Stimulated activated CD4-positive, alpha-beta T cell treated with anti-CD3 and anti-CD28 coated beads, Interleukin-1b, Interleukin-23, amount 100 ng/mL, for 4 hours (primary cell): ENCODE measurements at places on chromosomes 7 and 10.
A peak's percentile ranks its signal among the peaks of the same experiment; 100 is the strongest.

GRCh38 chr7:133776266-133776665 is 350.9 kb upstream of the LRGUK start:
- no peak for DNase-seq

DNA sequence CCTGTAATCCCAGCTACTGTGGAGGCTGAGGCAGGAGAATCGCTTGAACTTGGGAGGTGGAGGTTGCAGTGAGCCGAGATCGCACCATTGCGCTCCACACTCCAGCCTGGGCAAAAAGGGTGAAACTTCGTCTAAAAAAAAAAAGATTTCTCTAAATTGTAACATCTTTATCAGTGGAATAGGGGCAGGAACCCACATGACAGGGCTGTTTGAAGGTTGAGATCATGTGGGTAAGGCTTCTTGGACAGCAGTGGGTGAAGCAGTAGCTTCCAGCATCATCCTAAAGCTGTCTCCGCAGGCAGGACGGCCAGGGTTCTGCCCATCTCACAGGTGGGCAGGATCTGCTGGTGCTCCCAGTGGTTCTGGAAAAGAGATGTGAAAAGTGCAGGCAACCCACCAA is 37.9 kb upstream of the SEPHS1 start:
- DNase-seq = no peak

DNA sequence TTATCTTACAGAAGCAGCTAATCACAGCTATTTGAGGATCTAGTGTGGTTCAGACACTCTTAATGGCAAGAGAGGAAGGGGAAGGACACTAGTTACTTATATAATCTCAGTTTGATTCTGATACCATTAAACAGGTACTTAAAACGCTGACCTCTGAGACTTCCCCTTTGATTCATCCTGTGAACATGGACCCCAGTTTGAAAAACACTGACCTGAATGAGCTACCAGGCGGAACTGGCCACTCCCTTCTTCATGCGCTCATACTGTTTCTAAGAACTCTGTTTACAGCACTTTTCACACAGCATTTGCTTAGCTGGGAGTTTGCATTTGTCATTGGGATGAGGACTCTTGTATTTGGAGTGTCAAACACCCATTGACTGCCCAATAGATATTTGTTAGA is 45.7 kb downstream of the BEND7 start:
- no peak for DNase-seq

- DNase-seq = peak; percentile 28
Observed at GRCh38 chr10:118459642-118460193, 117.6 kb upstream of the FAM204A start.

- DNase-seq = no peak
Observed at GRCh38 chr7:135761751-135762488, 13.3 kb upstream of the FAM180A start.

GRCh38 chr10:86757113-86757972 is 924 bp downstream of the BMPR1A start:
- DNase-seq = peak; percentile 7

DNA sequence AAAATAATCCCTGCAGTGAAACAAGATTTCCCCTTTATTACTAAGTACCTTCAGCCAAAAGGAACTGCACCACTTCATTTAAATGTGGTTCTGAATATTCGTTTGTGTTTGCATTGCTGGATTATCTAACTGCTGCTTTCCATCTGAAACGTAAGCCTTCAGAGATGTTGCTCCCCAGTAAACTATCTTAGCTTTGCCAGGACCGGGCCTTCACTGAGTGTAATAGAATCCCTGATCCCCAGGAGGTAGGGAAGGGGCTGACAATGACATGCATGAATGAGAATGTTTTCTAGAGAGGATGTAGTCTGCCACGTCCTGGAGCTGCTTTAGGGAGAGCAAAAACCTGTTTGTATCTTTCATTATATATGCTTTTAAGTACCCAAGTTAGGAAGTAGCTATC is 19.5 kb upstream of the INSYN2A start:
- no peak for DNase-seq

DNA sequence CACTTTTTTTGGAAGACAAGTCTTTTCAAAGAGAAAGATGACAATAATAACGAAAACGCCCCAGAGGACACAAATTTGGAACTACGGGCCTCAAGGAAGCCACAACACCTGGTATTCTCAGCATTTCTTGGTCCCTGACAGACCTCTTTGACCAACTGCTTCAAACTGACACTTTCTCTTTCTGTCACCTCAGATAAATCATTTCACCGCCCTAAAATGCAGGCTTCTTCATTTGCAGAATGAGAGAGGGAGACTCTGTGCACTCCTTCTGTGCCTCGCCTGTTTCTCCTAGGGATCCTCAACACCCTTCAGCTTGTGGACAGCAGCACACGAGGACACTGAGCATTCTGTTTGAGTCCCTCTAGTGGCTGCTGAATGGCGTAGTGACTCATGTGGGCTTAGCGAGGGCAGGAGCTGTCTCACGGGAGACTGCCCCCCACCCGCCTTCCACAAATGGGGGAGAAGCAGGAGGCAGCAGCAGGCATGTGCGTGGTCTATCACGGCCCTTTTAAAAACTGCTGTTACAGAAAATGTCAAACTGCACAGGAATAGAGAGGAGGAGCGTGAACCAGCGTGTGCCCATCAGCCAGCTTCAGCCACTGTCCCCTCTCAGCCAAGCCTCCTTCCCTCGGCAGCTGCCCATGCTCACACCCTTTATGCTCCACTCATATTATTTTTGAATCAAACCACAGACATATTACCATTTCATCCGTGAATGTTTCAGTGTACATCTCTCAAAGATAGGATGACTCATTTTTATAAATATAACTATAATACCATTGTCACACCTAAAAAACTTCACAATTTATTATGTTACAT is 41.4 kb downstream of the GSDME start:
- DNase-seq = no peak

DNA sequence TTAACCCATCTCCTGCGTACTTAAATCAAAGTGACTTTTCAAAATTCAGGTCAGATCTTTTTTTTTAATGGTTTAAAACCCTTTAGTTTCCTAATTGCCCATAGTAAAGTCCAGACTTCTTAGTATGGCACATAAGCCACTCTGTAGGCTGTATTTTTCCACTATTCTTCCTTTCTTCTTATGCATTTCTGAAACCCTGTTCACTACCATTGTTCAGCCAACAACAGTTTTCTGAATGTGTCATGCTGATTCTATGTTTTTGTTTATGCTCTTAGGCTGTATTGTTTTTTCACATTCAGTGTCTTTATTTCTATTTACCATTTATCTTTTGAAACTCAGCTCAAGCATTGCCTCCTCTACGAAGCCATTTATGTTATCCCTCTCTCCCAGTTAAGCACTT is 26.7 kb downstream of the CCSER2 start:
- DNase-seq = no peak

- no peak for DNase-seq
Observed at GRCh38 chr10:75972491-75973276, 541.3 kb downstream of the LRMDA start.

GRCh38 chr10:15313843-15314242 is 57.2 kb downstream of the FAM171A1 start:
- DNase-seq = no peak

DNA sequence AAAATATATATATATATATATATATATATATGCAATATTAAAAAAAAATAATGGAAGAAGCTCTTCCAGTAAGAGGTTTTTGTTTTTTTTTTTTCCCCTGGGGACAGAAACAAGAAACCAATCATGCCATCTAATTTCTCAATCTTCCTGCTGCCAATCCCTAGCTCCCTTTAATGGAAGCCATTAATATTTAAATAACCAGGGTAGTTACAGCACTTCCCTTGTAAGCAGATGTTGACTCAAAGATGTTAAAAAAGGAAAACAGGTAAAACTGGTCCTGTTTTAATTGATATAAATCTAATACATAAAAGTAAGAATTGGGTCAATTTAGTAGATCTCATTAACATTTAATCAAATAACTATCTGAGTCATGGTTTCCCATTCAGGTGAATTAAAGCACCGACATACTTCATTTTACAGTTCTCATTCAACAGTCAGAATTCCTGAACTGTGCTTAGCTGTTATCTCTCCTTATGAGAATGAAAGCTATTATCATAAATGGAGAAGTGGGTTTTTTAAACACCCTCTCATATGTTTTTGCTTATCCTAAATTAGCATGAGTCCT is 22.6 kb downstream of the CPVL start:
- DNase-seq = no peak

DNA sequence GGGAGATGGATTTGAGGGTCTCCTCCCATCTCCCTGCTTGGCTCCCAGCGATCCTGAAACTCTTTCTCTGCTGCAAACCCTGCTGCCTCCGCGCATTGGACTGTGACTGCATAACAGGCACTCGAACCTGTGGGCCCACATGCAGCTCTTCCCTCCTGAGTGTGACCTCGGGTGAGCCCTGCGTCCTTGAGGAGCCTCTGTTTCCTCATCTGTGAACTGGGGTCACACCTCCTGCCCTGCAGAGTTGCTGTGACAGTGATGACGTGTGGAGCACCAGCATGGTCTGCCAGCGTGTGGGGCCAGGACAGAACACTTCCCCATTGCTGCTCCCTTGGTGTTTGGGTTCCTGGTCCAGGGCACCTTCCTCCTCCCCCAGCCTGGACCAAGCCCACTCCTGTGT is 46.9 kb upstream of the PSMG3 start:
- DNase-seq = no peak

GRCh38 chr10:71645185-71645584 is 74.4 kb downstream of the C10orf105 start:
- DNase-seq = no peak

DNA sequence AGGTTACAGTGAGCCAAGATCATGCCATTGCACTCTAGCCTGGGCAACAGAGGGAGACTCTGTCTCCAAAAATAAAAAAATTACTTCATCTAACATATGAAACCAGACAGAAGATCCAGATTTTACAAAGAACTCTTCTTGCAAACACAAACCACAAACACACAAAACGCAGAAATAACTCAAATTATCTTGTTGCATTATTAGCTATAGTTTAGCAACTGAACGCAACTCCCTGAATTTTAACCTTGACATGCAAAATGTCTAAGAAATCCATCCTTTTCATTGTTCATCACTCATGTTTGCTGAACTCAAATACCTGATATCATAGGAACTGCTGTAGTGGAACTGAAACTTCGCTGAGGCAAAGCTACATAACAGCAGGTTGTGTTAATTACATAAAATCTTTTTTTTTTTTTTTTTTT is 64.1 kb downstream of the MICU1 start:
- DNase-seq = no peak

- no peak for DNase-seq
Observed at GRCh38 chr10:48495282-48496045, 109.4 kb downstream of the ARHGAP22 start.

DNA sequence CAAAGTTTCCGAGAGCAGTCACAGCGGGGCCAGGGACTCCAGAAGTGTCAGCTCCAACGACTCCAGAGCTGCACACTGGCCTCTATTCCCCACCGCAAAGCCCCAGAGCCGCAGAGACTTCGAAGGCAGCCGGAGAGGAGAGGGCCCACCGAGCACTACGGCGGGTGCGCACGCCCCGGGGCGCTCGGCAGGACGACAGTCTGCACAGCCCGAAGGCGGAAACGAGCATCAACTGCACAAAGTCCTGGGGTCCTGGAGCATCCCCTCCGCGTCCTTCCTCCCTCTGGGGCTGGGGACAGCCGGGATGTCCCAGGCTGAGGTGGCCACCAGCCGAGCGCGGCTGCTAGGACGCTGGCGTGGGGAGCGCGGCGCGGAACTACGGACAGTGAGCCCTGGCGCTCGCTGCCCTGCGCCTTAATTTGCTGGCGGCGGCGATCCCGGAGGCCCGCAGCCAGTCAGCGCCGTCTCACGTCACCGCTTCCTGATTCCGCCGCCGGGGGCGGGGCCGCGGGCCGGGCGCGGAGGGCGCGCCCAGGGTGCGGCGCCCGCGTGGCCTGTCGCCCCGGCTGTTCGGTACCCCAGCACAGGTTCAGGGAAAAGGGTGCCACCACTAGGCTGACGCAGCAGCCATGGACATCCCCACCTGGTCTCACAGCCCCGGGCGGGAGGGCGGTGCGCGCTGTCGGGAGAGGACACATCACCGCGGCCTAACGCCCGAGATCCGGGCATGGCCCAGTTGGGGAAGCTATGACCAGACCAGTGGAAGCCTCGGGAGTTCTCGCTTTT is at the start of gene TBX20:
Gene TBX20 (minus strand): TSS at position 391 of the 786 bp plus-strand sequence. CDS start 480 bp downstream, outside the sequence.
- DNase-seq = peak; percentile 9

- no peak for DNase-seq
Observed at GRCh38 chr10:127813290-127813689, 76.3 kb downstream of the FOXI2 start.

- no peak for DNase-seq
Observed at GRCh38 chr10:3836222-3836820, 51.3 kb upstream of the KLF6 start.

- DNase-seq = no peak
Observed at GRCh38 chr10:17669185-17669872, 25.4 kb downstream of the STAM start.

DNA sequence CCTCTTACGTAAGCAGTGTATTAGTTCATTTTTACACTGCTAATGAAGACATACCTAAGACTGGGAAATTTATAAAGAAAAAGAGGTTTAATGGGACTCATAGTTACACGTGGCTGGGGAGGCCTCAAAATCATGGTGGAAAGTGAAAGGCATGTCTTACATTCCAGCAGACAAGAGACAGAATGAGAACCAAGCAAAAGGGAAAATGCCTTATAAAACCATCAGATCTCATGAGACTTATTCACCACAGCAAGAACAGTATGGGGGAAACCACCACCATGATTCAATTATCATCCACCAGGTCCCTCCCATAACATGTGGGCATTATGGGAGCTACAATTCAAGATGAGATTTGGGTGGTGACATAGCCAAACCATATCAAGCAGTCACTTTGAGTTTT is 126.3 kb upstream of the CXCL12 start:
- no peak for DNase-seq

GRCh38 chr10:86594535-86594934 is 59.8 kb upstream of the OPN4 start:
- no peak for DNase-seq

DNA sequence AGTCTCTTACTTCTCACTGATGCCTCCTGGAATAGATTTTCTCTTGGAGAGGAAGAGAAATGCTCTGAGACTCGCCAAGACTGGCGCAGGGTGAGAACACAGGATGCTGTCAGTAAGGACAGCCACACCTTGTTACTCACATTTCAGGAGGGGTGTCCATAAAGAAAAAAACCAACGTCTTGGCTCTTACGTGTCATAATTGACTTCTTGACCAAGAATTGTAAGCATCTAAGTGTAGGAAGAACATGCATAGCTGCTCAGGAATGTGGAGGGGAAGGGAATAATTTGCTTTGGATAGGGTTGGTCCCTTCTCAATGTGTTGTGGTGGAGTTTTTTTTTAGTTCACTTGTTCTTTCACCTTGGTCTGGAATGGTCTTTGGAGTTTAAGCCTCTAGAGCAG is 43.8 kb upstream of the ZNF438 start:
- no peak for DNase-seq
